ENCODE measurements at places on chromosomes 3 and 15. TPM values are rescaled to one million over a fixed set of nuclear protein-coding genes. Genes with fewer than 3 reads are reported as not detected.

GRCh38 chr3:45892161-45892560, 5.8 kb downstream of the CCR9 start:
- DNase-seq, result no peak

- DNase-seq, result no peak
These were observed 258.6 kb downstream of the THSD4 start for GRCh38 chr15:71373917-71374316.

DNA sequence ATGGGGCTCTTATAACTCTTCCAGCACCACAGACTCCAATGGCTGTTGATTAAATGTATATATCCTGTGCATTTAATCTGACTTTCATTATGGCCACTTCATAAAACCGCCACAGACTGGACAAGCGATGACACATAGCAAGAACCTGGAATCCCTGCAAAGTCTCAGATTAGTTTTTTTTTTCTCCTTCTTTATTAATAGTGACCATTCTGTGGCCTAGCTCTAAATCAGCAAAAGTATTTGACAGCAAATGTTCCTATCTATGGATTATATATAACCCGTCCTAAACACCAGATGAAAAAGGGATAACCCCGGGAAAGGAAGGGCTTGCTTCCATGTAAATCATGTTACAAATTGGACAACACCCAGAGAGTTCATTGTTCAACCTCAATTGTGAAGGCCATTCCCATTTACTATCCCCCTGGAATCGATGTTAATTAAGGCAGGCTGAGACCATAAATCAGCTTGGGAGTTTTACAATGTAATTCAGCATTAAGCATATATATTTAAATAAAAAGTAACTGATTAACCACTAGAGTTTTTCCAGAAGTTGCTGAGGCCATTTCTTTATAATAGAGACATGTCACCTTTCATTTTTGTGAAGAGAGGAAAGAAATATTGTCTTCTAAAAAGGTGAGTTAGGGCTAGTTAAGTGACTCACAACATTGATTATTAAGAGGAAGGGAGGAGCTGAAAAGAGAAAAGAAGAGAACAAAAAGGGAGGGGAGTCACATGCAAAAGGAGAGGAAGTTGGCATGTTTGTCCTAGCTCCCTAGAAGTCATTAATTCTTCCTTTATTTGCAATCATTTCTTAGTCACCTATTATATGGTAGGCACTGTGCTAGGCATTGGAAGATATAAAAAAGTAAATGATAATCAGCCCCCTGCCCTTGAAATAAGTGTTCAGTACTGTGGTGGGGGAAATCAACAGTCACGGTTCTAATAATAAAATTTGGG, 26.2 kb downstream of the ALDH1A2 start:
- DNase-seq, result no peak

GRCh38 chr15:39184701-39185390, 396.0 kb upstream of the THBS1 start:
- no peak for DNase-seq

GRCh38 chr15:65512189-65512588, 5.3 kb downstream of the DPP8 start:
- no peak for DNase-seq

PGBD4 gene
- 2.8 TPM for total RNA-seq

DNA sequence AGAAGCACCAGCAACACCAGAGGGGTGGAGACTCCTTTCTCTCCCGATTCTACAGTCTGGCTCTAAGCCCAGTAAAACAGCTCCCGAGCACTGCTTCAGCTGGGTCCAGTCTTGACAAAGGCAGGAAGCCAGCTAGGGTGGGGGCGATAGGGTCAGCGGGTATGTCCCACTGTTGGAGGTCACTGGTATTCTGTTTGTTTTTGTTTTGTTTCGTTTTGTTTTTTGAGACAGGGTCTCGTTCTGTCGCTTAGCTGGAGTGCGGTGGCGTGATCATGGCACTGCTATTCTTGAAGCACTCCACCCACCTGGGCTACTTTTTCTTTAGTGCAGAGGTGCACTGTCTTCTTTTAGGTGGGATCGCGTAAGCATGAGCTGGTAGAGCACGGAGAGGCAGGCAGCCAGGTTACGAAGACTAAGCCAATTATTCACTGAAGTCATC, 16.3 kb downstream of the GCSAM start:
- peak; percentile 26 for DNase-seq

GRCh38 chr3:178513546-178514380, 22.5 kb upstream of the KCNMB2 start:
- DNase-seq, result no peak

XYLB gene
- 0.65 TPM for total RNA-seq

- DNase-seq, result no peak
These were observed 66.3 kb downstream of the CRYGS start for GRCh38 chr3:186477876-186478275.

GRCh38 chr15:52288051-52288942, 7.3 kb downstream of the MYO5C start:
- DNase-seq, result no peak

GRCh38 chr15:65829130-65829764, 37.2 kb upstream of the DENND4A start:
- DNase-seq, result no peak

- DNase-seq, result no peak
These were observed 23.2 kb downstream of the CRABP1 start for GRCh38 chr15:78363381-78363734.

DNA sequence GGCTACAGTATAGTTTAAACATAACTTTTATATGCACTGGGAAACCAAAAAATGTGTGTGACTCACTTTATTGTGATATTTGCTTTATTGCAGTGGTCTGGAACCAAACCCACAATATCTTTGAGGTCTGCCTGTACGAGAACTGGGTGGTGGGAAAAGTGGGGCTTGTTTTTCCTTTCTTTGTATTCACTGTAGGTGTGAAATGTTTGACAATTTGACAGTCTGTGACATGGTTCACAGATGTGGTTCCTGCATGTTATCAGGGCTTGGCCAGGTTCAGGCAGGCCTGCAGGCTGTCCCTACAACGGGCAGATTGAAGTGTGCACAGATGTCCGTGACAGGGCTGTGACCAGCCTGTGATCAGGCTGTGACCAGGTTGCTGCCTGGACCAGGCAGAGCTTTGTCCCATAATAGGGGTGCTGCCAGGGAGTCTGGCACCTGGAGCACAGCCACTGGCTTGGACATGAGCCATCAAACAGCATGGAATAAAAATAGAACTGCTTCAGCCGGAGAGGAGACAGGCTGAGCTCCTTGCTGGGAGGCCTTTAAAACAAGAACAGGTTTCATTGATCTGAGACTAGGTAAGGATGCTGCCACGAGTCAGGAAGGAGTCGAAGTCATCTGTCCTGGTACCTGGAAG, 61.0 kb downstream of the KLF13 start:
- DNase-seq, result peak; percentile 86

CCR2 gene
- total RNA-seq, result 0.42 TPM

- DNase-seq, result no peak
These were observed 15.3 kb upstream of the COLQ start for GRCh38 chr3:15536856-15537255.

GRCh38 chr3:38582316-38582715, 67.2 kb downstream of the SCN5A start:
- DNase-seq, result peak; percentile 45

DNA sequence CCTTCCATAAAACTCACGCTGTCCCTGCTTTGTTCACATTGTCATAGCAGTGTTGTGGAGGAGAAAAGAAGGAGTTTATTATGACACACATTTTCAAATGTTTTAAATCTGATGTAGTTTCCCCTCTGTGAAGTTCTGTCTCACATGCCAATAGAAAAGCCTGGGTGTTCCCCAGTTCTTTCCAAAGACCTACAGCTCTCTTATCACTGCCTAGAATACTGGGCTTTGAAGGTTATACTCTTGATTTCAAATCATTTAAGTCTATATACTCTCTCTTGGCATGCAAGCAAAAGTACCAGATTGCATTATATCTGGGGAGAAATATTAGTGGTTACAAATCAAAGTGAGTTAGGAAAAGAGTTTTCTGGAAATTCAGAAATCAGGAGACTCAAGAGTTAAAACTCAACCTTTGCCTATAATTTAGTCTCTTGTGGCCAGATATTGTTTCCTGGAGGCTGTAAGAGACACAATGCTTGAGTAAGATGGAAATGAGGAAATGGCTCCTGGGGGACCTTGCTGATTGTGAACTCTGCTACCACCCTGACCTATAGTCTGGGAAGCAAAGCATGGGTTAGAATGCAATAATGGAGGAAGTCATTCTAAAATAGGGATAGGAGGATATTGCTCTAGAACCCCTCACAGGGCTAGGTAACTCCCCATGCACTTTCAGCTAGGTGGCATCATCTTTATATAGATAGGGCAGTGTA, 182.8 kb downstream of the KCNAB1 start:
- DNase-seq, result no peak

DNA sequence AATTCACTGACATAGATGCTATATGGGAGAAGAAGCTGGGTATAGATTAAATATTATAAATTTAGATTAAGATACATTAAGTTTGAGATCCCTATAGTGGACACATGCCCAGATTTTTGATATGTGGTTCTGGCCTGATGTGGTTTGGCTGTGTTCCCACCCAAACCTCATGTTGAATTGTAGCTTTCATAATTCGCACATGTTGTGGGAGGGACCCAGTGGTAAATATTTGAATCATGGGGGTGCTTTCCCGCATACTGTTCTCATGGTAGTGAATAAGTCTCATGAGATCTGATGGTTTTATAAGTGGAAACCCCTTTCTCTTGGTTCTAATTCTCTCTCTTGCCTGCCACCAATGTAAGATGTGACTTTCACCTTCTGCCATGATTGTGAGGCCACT, 189.4 kb upstream of the CD96 start:
- no peak for DNase-seq

DNA sequence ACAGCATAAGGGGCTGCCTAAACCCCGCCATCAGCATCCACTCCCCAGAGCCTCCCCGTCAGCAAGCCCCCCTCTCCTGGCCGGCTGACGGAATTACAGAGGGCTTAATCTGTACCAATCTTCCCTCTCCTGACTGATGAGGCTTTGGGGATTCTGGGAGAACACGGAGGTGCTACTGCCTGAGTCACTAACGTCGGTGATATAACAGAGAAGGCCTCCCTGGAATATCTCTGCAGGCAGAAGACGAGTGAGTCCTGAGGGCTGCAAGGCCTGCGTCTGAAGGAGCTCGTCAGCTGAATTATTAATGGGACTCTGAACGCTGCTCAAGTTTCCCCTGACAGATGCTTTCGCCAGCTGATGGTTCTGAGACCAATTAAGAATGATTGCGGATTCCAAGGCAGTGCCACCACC, 147.7 kb downstream of the XXYLT1 start:
- no peak for DNase-seq

ACP3 gene
- total RNA-seq, result 1.0 TPM

DNA sequence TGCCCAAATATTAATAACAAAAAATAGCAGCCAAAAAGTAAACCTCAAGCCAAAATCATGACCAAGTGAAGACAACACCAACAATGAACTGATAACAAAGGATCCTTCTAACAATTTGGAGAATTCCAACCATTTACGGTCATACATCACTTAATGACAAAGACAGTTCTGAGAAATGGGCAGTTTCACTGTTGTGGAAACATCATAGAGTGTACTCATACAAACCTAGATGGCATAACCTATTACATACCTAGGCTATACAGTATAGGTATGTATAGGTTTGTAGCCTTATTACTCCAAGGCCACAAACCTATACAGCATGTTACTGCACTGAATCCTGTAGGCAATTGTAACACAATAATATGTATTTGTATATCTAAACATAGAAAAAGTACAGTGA, 12.4 kb downstream of the ANO10 start:
- DNase-seq, result no peak

DNA sequence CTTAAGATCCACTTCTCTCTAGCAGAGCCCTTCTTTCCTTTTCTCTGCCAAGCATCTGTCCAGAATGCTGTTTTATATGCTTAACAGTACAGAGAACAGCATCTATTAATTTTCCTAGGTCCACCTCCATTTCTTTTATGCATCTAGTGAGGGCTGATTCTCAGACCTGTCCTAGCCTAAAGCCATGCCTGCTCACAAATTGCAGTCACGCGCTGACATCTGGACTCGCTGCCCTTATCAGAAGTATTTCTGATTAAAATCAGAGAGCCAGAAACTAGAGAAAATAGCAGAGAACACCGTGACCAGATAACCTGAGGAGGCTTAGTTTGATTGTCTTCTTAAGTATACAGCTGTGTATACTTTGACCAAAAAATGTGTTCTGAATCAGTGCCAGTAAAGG, 1.9 kb downstream of the C3orf20 start:
- DNase-seq, result no peak

GRCh38 chr15:52191207-52191606, at the start of gene GNB5:
Gene GNB5 (minus strand): TSS chr15:52191392. CDS start chr15:52184676, 6,716 bp downstream.
- DNase-seq, result no peak

- no peak for DNase-seq
These were observed 125.2 kb downstream of the OCA2 start for GRCh38 chr15:27973886-27974285.

LRRC49 gene
- total RNA-seq, result 48.3 TPM

DNA sequence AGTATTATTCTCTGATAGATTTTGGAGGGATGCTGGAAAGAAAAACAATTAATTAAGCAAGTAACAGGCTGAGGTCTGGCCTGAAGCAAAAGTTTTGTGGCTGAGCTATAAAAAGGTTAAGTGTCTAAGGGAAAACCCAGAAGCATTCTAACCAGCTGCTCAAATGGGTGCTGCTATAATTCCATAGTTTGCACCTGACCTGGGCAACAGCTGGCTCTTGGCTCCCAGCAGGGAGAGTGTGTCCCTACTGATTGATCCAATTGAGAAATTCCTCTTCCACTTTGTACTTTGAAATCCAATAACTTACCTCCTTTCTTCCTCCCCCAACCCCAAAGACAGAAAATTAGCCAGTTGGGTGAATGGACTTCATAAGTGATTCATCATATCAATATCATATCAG, 27.7 kb upstream of the SMAD3 start:
- DNase-seq, result no peak

DNA sequence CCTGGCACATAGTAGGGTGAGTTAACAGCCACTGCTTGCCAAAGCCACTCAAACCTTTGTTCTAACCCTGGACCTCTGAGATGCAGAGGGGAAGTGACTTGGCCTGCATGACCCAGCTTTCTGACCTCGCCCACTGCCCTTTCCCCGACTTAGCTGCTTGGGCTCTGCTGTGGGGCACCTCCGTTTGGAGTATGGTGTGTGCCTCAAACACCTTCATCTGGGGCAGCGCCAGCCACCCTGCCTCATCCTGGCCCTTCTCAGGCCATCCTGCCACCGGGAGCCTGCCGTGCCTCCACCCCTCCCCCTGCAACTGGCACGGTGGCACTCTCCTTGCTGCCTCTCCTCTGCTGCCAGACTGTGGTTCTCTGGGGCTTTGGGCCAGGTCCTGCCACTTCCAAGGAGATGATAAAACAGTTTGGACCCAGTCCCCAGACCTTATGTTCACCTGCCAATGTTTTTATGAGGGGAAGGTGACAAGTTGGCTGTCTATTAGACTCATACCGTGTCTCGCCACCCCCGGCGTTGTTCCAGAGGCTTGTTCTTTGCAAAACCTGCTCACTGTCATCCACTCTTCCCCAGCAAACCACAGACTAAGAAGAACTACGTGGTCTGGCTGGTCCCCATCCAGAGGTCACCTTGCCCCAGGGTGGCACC, 32.2 kb downstream of the SLC6A6 start:
- peak; percentile 75 for DNase-seq
